Stimulated activated CD8-positive, alpha-beta memory T cell treated with anti-CD3 and anti-CD28 coated beads, Interleukin-2, amount 100 ng/mL, for 48 hours (primary cell): ENCODE measurements at places on chromosomes 7 and 10.

- DNase-seq, result no peak
Observed at GRCh38 chr10:111986079-111986478, 197.5 kb downstream of the GPAM start.

DNA sequence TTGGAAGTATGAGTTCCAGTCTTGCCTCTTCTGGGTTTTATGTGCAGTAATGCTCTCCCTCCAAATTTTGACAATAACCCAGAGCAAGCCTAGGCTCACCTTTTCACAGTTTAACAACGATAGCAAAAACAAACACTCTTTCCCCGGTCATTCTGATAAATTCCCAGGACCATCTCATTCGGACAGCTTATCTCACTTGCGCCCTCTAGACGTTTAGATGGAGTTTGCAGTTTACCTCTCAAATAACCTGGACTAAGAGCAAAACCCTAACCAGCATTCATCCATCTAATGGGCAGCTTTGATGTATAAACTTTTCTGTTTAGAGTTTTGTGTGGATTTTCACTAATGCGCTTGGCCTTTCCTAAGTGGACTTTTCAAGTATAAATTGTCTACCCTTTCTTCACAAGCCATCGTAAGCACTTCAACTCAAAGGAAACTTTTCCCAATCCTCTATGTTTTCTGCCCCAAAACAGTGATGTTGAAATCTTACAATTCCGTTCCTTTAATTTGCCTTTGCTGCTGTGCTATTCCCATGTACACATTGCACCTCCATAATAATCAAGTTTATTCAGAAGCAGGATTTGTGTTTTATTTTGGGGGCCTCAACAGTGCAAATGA is 114.9 kb downstream of the HDAC9 start:
- DNase-seq, result no peak

DNA sequence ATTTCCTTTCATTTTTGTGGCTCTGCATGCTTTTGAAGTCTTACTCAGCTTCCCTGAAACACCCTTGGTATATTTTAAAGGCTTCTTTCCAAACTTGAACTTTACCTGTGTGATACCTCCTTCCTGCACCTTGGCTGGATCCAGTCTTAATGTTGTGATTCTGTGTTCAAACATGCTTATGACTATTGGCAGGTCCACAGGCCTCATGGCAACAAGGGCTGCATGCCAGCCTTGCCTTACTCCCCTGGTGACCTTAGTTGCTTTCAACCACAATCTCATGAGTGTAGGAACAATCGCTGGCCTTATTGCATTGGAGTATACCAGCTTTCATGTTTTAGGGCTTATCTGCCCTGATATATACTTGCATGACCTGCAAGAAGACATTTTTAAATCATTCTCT is 238.7 kb downstream of the KIF20B start:
- no peak for DNase-seq

DNA sequence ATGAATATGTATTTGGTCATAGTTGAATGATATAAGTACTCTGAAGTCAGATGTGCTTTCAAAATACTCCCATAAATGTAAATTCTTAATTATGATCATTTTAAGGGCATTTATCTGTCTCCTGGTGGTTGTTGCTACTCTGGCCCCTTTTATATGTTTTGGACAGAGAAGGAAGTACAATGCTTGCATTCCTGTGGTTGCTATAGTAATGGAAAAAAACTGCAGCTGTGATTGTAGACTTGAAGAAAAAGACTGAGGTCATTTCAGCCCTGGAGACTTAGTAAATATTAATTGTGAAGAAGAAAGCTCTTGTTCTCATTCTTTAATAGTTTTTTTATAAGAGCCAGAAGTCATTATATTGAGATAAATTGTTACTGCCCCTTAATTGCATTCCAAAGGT is 70.2 kb upstream of the FERD3L start:
- no peak for DNase-seq

GRCh38 chr10:60362461-60362860 is 27.2 kb downstream of the ANK3 start:
- no peak for DNase-seq

DNA sequence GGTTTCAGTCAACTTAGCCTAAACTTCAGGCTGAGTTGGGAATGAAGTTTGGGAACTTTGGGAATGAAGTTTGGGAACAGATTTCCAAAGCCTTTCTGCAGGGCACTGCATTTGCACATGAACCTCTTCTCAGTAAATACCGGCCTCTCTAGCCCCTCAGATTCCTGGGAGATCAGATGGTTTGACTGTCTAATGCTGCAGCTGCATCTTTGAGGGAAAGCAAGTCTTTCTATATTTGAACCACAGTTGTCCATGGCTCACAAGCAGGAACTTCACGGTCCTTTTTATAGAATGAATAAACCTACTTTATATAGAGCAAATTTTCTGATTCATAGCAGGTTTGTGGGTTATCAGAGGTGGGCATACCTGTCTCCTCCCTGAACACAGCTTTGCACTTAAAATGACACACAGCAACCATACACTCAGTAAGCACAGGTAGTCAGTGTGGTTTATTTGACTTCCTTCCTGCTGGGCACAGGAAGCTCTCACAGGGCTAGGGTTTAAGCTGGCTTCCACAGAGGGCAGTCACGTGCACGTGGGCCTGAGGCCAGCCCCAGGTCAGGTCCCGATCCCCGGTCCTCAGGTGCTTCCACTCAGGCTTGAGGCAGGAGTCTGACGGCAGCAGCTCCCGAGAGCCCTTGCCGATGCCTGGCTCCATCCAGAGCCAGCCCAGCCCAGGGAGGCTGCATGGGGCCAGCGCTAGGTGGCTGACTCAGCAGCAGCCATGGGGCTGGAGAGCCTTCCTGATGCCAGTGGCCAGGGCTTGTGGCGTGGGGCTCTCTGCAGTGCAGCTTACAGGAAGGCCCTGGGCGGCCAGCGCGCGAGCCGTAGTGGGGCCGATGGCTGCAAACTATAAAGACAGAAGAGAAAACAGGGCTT is 12.8 kb upstream of the MMP21 start:
- DNase-seq, result no peak

DNA sequence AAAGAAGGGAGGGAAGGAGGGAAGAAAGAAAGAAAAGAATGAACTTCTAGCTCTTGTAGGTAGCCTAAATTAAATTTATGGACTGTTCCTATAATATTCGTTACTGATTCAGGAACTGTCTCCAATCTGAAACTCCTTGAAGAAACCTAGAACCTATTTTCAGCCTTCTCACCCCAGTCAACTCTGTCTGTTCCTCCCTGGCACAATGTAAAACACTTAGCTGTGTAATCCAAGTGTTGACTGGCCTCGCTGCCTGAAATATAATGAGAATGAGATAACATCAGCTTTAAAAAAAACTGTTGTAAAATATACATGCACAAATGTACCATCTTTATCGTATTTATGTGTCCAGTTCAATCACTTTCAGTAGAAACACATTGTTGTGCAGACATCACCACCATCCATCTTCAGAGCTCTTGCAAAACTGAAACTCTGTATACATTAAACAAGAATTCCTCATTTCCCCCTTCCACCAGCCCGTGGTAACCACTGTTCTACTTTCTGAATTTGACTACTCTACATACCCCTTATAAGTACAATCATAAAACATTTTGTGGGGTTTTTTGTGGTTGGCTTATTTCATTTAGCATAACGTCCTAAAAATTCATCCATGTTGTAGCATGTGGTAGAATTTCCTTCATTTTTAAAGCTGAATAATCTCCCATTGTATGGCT is 6.3 kb upstream of the C7orf33 start:
- no peak for DNase-seq

GRCh38 chr10:118290471-118290995 is 51.6 kb downstream of the FAM204A start:
- no peak for DNase-seq

DNA sequence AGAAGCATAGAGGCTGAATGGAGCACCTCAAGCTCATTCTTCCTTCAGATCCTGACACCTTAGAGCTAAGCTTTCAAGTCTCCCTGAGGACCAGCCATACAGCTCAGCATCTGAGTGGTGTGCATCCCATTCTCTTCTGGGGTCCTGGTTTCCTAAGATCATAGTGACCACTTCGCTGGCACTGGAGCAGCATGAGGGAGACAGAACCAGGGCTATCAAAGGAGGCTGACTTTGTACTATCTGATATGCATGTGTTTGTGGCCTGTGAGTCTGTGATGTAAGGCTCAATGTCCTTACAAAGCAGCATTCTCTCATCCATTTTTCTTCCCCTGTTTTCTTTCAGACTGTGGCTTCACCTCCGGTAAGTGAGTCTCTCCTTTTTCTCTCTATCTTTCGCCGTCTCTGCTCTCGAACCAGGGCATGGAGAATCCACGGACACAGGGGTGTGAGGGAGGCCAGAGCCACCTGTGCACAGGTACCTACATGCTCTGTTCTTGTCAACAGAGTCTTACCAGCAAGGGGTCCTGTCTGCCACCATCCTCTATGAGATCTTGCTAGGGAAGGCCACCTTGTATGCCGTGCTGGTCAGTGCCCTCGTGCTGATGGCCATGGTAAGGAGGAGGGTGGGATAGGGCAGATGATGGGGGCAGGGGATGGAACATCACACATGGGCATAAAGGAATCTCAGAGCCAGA is 31.0 kb downstream of the PRSS2 start:
- DNase-seq, result no peak

- DNase-seq, result no peak
Observed at GRCh38 chr7:100156331-100157068, 2.0 kb downstream of the TRAPPC14 start.

DNA sequence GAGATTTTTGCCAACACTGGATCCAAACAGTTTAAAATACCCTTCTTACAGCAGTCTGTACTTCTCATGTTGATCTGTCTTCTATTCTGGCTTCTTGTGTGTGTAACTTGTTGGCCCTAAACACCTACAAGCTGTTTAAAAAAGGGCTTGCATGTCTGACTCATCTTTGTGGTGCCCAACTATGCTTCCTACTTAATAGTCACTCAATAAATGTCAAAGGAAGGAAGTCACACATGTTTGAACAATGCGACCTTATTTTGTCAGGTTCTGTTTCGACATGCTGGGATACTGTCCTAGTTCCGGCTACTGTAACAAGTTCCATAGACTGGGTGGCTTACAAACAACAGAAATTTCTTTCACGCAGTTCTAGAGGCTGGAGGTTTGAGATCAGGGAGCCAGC is 9.4 kb upstream of the GRK5 start:
- no peak for DNase-seq

DNA sequence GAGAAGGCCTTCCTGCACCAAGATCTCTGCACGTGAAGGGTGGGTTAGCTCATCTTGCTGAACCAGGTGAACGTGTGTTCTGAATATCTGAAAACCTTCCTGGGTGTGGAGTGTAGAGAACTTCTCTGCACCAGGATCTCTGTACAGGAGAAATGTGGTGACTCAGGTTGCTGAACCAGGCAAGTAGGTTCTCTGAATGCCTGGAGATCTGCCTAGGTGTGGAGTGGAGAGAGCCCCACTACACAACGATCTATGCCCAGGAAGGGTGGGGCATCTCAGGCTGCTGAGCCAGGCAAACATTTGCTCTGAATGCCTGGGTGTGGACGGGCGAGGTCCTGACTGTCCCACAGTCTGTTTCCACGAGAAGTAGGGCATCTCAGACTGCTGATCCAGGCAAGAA is 1002.3 kb upstream of the KCND2 start:
- no peak for DNase-seq

DNA sequence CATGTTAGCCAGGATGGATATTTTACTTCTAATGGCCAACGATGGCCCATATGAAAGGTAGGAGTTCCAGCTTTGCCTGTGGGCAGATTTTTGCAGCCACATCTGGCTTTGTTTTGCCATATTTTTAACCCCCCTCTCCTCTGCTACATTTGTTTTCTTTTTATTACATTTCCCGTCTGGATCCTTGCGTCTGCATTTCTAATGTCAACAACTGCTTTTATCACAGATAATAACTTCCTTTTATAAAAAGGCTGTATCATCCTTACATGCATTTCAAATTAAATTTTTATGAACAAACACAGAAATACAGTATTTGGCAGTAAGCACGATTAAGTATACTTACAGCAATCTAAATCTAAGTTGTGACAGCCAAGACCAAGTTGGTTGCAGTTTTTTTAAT is 156.0 kb downstream of the BAMBI start:
- DNase-seq, result no peak

DNA sequence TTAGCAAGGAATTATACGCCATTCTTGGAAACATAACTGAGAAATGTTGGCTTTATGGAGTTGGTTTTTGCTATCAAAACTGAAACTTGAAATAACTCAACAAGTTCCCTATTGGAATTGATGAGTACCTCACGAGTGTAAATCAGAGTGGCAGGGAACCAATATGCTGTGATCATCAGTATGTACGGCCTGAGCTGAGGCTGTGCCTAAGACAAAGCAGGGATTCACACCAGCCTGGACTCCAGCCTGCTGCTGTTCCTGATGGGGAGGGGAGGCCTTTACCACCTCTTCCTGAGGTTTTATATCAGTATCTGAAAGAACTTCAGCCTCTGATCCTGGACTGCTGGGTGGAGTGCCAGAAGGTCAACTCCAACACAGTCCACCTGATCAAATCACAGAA is 52.7 kb downstream of the CRTAC1 start:
- no peak for DNase-seq

- DNase-seq, result no peak
Observed at GRCh38 chr7:152664636-152665035, 11.3 kb downstream of the XRCC2 start.

DNA sequence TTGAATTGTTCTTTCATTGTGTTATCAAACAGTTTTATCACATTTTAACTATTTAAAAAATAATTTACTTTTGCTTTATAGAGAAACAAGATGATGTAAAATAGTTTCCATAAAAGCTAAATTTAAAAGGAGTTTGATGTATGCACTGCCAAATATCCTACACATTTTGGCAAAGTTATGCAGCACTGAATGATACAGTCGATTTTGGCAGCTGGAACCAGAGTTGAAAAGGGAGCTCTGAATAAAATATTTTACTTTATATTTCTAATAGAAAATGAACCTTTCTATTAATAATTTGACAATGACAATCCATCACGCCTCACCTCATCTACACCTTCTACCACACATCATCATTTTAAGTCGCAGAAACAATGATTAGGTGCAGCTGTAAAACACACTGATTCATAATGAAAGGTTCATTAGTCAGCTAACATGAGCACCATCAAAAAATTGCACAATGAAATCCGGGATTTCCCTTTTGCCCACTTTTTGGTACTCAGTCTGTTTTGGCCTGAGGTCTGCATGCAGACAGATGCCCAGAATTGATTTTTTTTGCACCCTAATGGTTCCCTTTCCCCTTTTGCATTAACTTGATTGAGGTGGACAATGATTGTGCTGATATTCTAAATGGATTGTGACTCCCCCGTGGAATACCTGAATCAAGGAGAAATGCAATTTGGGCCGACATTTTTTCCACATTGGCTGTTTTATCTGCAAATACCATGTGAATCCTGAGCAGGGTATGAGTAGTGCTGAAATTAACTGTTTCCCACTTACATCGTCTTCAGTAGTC is 105.8 kb downstream of the THSD7A start:
- no peak for DNase-seq

DNA sequence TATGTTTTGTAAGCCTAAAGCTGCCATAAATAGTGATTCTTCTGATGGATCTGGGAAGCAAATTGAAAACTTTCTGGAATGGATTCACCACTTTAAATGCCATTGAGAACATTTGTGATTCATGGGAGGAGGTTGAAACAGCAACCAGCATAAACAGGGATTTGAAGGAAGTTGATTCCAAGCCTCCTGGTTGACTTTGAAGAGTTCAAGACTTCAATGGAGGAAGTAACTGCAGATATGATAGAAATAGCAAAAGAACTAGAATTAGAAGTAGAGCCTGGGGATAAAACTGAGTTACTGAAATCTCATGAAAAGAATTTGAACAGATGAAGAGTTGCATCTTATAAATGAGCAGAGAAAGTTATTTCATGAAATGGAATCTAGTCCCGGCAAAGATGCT is 99.2 kb downstream of the LRRC4 start:
- DNase-seq, result no peak

- DNase-seq, result no peak
Observed at GRCh38 chr7:36464271-36464670, 74.6 kb downstream of the ANLN start.

GRCh38 chr10:13349463-13350274 is 1.6 kb upstream of the SEPHS1 start:
- DNase-seq, result no peak
